ENCODE measurements at places on chromosomes 6 and 20.

GRCh38 chr6:6694825-6695624 lies 106.5 kb downstream of the LY86 start:
- DNase-seq: no peak

DNA sequence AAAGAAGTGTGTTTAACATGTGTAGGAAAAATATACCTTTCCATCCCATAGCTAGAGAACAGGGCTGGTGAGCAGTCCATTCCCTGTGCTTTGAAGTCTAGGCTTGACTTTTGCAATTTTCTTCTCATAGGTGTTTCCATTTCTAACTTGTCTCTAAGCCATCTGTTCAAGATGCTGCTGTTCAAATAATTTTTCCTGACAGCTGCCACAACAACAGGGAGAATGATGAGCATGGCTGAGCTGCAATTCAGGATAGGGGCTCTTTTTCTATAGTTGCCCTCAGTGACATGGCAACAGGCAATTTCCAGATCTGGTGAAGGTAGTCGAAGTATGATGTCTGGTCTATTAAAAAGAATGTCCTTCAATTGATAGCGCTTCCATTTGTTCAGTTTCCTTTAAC lies 103.0 kb upstream of the HS3ST5 start:
- DNase-seq: no peak

DNA sequence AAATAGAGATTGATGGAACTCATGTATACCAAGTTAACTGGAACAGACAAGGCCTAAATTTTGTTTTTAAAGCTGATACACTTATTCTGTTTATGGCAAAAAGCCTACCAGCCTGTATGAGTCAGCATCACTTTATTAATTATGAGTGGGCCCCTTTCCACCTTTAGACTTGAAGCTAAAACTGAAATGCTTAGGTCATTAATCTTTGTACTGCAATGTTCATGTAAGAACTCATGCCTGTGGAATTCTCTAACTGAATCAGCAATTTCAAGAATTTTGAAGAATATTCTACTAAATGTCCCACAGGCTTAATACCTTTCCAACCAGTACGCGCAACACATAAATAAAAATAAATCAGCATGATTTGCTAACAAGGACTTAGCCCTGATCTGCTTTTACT lies 140.2 kb upstream of the PHACTR1 start:
- no peak for DNase-seq

- DNase-seq: no peak
These were observed 16.1 kb upstream of the TNFAIP3 start for GRCh38 chr6:137850816-137851602.

GRCh38 chr6:117791012-117791411 lies 115.7 kb downstream of the NUS1 start:
- DNase-seq: no peak

GRCh38 chr6:40124924-40125323 lies 190.7 kb upstream of the MOCS1 start:
- DNase-seq: no peak

- DNase-seq: no peak
These were observed 15.0 kb upstream of the DSE start for GRCh38 chr6:116355796-116356195.
